RWPE2 (cell line): ENCODE measurements at places on chromosomes 12 and 14.

DNA sequence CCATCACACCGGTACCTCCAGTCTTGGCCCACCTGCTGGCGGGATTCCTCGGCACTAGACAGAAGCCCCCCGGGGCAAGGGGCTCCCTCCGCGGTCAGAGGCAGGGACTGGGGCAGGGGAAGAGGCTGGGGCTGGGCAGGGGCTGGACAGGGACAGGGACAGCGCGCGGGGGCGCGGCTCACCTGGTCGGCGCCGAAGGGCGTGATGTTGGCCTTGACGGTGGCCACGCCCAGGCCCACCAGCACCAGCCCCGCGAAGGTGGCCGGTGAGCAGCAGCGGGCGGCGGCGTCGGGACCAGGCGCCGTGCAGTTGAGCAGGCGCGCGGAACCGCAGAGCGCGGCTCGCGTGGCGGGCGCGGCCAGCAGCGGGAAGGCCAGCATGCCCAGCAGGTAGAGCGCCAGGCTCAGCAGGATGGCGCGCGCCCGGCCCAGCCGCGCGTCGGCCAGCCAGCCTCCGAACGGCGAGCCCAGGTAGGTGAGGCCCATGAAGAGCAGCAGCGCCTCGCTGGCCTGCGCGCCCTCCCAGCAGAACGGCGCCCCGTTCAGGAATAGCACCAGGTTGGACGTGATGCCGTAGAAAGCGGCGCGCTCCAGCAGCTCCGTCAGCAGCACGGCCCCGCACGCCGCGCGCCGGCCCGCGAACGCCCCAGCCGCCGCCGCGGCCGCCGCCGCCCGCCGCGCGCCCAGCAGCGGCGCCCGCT, 392 bp downstream of the SLC15A4 start:
- DNase-seq: no peak

GRCh38 chr12:94561943-94562411, 88.4 kb downstream of the TMCC3 start:
- no peak for DNase-seq

DNA sequence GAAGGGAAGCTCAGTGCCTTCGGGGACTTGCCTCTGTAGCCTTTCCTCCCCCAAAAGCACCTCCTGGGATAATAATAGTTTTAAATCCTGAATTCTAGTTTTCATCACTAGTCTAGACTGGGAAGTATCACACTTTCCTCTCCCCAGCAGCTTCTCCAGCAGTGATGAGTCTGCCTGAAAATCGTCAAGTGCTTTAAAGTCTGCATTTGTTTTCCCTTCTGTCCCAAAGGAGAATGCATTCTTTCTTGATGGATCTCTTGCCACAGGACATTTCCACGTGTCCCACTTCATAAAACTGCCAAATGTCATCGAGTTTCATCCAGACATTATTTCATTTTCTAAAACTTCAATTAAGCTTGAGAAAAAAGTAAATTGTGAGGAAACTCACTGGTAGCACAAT, 15.0 kb downstream of the CSRP2 start:
- no peak for DNase-seq

- no peak for DNase-seq
Observed at GRCh38 chr12:118830296-118830695, 151.0 kb upstream of the SRRM4 start.

- DNase-seq: no peak
Observed at GRCh38 chr14:96130391-96130790, 74.2 kb upstream of the BDKRB2 start.

- no peak for DNase-seq
Observed at GRCh38 chr12:111556676-111557075, 42.4 kb downstream of the ATXN2 start.

DNA sequence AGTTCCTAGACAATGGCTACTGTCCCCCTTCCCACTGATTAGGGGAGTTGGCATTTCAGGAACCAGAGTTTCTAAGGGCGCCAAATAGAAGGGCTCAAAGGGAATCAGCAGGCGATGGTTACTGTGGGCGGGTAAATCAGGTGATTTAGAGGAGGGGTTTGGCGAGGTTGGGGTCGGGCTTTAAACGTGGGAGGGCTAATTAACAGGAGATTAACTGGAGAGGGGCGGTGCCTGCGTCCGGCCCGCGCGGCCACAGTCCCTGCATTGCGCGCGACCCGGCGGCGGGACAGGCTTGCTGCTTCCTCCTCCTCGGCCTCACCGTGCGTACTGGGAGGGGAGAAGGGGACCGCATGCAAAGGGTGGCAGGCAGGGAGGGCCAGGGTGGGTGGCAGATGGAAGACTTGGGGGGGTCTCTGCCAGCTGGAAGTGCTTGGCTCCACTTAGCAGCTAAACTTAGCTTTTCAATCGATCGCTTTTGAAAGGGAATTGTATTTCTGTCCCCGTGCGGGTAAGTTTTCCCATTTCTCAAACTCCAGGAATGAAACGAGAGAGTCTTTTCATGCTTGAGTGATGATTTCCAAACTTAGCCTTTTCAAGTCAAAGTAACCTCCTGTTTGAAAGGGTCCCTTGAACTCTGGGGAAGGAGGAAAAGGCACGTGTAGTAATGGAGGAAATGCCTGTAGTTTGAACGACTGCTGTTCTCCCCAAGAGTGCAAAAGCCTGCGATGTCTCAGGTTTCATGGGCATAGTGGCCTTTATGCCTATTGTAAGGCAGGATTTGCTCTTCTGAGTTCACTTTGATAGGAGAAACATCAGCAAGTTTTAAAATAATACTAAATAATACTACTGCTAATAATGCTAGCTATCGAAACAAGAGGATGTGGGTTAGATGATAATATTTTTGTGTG, at the start of gene MGST1:
Gene MGST1 (plus strand): TSS at position 255 of the 908 bp plus-strand sequence. CDS start 6,608 bp downstream, outside the sequence.
- peak; percentile 56 for DNase-seq

- no peak for DNase-seq
Observed at GRCh38 chr14:99883866-99884650, 90.8 kb downstream of the EML1 start.

GRCh38 chr12:27958675-27959074, 13.9 kb downstream of the PTHLH start:
- no peak for DNase-seq

DNA sequence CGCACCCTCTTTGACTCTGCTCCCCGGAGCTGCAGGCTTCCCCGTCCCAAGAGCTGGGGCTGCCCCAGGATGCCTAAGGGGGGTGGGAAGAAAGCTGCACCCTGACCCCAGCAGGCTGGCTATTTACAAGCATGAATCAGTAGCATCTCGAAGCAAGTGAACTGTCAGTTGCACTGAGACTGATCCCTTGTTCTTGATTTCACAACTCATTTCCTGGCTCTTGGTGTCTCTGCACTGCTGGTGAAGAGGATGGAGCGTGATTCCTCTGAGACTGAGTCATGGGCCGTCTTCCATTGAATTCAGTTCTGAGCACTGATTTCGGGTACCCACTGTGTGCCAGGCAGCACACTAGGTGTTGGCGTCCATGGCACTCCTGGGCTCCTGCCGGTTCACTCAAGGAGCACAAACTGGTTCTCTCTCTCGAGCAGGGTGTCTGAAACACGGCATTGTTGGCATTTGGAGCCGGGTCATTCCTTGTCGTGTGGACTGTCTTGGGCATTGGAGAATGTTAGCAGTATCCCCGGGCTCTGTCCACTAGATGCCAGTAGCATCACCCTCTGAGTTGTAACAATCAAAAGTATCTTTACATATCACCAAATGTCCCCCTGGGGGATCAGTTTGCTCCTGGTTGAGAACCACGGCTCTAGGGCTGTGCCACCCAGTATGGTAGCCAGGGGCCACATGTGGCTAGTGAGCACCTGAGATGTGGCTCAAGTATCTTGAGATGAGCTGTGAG, 86.9 kb downstream of the RIN3 start:
- no peak for DNase-seq

DNA sequence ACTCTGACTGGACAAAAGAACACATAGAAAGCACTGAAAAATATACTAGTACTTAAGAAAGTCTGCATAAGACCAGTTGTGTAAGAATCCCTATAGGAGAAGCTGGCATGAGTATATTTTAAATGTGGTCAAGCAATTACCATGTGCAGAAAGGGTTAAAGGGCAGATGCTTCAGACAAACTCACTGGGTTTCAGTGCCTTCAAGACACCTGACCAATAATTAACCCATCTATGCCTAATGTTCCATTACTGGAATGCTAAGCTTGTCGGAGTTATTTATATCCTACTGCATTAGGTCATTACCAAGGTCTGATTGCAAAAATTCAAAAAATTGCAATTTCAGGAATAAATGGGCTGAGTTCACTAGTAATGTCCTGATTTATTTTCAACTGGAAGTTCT, 41.3 kb downstream of the HNRNPC start:
- no peak for DNase-seq

- no peak for DNase-seq
Observed at GRCh38 chr12:105382771-105383622, 52.5 kb downstream of the C12orf75 start.

DNA sequence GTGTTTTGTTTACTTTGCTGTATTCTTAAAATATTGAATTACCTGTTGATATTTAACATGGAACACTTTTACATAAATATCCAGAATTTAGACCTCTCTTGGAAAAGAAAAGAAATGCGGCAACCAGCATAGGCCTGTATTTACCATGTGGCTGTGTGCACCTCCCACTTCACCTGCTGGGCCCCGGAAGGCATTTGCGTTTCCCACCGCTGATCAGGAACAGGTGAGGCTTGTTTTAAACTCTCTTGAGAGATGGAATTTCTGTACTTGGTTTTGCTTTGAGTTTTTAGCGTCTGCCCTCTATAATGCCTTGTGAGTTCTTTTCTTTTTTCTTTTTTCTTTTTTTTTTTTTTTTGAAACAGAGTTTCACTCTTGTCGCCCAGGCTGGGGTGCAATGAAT, 124.2 kb downstream of the GLT1D1 start:
- no peak for DNase-seq

- no peak for DNase-seq
Observed at GRCh38 chr14:45650754-45651153, 397.8 kb upstream of the MIS18BP1 start.

DNA sequence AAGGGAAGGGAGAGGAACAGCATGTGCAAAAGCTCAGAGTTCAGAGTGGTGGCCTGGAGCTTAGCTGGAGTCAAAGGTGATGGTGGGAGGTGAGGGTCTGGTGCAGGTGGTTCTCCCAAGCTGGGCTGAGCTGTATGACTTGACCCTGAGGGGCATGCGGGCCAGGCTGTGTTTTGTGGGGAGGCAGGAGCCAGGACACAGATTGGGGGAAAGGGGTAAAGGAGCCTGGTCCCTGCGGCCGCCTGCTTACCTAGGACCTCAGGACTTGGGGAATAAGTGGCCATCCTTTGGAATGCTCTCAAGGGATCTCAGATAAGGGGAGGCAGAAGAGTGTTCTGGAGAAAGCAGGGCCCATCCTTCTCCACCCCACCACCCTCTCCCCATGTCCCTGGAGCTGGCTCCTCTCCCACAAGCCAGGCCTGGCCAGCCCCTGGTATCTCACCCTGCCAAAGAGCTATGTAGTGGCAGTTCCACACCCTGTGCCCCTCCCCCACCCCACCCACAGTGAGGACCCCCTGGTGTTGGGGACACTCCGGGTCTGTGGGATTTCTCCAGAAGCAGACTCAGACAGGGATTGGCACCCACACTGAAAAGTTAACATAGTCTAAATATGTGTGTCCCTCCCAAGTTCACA, 19.9 kb upstream of the CEP170B start:
- peak; percentile 63 for DNase-seq

DNA sequence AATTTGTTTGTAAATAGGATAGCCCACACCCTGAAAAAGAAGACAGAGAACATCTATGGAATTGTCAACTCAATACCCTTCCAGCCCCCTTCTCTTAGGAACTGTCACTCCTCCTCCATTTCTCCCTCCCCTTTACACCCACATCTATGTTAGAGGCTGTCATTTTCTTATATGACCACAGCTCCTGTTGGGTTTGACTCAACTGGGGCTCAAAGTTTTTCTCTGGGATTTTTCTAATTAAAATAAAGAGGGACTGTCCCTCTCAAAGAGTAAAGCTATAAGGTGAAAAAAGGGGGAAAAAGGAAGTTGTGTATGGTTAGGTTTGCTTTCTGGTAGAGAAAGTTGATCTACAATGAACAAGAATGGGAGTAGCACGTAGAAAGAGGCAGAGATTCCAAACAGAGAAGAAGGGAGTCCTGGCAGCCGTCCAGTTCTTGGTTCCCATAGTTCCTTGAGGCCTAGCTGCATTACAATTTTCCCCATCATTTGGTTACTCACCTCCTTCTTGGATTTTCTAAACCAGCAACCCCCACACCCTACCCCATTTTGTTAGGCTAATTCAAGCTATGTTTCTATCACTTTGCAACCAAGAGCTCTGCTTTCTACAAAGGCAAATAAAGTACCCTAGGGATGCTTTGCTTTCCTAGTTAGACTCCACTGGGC, 44.3 kb upstream of the STK38L start:
- DNase-seq: no peak

DNA sequence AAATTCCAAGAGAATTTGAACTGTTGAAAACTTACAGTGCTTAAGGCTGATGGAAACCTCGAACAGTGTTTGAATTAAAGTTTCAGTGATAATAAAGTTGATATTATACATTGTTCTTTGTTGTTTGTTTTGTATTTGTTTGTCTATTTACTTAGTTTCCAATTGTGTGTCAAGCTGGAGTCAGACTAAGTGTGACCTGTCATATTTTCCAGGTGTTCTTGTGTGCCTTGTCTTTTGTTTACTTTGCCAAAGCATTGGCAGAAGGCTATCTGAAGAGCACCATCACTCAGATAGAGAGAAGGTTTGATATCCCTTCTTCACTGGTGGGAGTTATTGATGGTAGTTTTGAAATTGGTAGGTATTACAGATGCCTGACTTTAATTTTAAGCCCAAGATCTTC, 6.0 kb downstream of the SLCO1C1 start:
- no peak for DNase-seq

DNA sequence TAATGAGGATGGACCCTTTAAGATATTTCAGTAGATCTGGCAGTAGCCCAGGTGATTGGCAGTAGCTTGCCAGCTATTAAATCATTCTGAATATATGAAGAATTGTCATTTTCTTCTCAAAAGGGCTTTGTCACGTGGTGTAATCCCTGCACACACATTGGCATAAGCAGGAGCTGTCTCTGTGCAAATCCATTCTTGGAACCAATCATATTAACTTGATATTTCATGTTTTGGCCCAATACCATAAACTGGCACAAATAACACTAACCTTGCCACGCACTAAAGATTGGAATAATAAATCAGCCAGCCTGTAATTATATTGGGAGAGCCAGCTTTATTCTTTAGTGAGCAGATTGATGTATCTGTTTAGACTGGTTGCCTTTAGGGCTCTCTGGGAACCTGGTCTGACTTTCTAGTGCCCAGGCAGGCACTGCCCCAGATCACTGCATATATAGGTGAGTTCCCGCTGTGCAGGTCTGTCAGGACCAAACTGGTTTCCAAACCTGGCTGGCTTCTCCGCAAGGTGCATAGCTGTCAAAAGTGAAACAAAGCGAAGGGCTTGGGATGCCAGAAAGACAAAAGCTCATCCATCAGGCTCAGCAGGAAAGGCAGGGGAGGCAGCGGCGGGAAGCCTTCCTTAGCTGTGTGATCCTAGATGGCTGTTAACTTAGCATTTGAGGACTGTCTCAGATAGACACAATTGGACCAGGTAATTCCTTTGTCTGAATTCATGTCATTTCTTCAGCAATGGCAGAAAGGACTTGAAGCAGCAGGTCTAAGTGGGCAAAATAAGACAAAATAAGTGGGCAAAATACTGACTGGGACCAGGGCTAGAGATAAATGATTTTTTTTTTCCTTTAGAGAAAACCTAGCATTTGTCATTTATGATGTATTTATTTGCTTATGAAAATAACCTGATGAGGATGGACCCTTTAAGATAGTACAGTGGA, 128.8 kb upstream of the DYRK2 start:
- no peak for DNase-seq
